ENCODE measurements at places on chromosomes 6 and 20.

DNA sequence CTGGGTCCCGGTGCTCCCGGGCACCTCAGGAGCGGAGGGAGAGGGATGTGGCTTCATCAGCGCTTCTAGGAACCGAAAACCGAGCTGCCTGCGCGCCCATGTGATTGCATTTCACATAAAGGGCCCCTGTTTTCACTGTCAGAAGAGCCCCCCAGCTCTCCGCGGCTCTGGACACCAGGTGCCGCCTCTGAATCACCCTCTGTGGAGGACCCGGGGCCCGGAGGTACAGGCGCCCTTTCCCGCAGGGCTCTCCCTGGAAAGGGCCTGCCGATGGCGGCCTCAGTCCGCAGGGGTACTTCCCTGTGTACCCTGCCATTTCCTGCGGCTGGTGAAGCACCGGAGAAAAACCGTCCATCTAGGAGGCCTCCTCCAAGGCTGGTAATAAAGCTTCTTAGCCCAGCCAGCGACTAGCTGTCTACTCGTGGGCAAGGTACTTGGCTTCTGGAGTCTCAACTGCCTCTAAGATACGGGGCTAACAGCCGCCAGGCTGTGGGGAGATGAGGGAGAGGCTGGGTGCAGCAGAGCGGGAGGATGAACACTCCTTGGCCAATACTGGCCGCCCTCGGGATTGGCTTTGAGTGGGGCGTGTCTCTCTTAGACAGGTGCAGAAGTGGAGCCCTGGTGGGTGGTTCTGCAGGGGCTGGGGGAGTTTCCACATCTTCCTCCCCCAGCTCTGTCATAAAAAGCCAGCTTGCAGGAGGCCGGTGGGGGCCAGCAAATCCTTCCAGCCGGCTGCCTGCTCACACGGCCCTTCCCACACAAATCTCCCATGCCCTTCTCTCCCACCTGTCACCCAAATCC is 1.6 kb downstream of the PPP1R16B start:
- no peak for DNase-seq

GRCh38 chr6:106785298-106785697 is 155.9 kb downstream of the QRSL1 start:
- no peak for DNase-seq

DNA sequence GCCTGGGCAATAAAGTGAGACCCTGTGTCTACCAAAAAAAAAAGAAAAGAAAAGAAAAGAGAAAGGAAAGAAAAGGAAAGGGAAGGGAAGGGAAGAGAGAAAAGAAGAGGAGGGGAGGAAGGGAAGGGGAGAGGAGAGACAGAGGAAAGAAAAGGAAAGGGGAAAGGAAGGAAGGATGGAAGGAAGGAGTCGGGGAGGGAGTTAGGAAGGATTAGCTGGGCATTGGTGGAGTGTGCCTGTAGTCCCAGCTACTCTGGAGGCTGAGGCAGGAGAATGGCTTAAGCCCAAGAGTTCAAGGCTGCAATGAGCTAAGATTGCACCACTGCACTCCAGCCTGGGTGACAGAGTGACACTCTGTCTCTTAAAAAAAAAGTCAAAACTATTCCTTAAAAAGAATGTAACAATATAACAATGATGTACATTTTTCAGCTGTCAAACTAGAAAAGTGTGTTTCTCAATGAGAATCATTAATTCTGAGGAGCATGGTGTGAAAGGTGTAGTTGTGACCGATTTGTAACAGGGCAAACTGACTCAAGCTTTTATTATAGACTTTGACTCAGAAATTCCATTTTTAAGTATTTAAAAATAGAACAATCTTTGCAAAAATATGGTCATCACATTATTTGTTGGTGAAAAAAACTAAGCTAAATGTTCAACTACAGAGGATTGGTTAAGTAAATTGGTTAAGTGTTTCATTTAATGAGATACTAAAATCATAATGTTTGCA is 14.7 kb downstream of the SNRPB start:
- DNase-seq = no peak

DNA sequence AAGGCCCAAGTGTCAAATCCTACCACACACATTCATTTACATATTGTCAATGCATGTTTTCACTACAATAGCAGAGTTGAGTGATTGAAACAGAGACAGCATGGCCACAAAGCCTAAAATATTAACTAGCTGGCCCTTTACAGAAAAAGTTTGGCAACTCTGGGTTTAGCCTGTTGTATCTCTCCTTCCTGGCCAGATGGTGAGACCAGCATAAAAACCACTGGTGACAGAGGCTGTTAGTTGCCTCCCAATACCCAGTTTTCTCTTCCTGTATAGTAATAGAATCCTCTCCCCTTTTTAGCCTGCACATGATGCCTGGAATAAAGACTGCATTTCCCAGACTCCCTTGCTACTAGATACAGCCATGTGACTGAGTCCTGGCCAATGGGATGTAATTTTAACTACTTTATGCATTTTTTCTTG is 100.0 kb upstream of the TAB2 start:
- no peak for DNase-seq

DNA sequence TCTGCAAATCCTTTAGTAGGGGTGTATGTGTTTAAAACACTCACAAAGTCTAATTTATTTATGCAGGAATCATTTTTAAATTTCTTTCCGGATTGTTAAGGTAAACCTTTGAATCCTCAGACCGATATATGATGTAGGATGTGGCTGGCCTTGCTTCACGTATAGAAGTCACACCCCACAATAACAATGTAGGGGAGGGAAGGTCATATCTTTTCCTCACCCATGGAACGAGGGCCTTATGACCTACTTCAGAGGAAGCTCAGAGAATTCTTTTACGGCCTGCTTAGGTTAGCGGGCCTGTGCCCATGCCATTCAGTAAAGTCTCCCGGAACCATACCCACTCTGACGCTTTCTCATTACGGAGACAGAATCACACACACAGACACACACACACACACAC is 102.9 kb downstream of the MAP3K7 start:
- no peak for DNase-seq

DNA sequence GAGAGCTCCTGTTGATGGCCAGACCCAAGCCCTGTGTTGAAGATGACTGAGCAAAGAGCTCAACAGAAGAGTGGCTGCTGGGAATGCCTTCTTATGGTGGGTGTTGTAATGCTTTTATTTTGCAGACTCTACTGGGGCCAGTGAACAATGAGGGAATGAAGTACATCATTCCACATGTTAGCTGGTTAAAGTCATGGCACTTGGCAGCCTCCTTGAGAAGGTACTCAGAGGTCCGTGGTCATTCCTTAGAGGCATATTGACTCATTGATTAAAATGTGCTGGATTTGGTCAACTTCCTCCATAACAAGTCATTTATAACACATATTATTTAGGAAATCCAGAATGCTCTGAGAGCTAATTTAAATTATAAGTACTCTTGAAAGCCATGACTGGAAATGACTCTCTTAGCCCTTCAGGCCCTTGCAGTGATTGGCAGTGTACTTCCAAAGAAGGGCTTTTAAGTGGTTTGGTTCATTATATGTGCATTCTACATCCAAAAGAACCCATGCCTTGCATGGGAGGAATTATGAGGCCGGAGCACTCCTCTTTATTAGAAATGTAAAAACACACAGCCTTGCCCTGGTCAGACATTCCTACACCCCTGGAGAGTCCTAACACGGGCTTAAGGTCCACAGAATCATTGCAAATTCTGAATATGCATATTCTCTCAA is 976.9 kb downstream of the KIF16B start:
- no peak for DNase-seq

DNA sequence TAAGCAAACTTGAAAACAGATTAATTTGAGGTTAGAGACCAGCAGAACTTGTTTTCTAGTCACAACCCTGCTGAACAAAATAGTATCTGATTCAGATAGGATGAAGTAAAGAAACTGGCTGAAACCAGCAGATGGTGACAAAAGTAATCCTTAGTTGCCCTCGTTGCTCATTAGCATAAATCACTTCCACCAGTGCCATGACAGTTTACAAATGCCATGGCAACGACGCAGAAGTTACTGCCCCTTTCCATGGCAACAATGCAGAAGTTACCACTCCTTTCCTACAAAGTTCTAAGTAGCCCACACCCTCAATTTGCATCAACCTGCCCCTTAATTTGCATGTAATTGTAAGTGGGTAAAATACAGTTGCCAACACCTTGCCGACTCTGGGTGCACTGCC is 23.7 kb downstream of the SNRPB start:
- DNase-seq = no peak

DNA sequence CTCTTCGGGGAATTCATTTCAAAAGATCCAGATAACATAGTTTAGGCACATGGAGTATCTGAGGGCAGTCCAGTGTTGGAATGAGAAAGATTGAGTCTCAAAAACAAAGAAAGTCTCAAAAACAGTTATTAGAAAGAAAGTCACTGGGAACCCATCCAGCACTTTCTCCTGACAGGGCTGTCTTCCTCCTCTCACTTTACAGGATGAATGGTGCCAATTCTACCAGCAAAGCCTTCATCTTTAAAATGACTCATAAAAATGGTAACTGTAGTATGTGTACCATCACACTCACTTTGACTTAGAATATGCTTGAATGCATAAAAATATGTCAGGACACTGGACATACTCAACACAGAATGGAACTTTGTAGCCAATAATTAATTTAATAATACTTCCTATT is 71.3 kb downstream of the SLC22A3 start:
- DNase-seq = no peak

- no peak for DNase-seq
Measured at GRCh38 chr6:144331491-144331969, 46.4 kb downstream of the UTRN start.

DNA sequence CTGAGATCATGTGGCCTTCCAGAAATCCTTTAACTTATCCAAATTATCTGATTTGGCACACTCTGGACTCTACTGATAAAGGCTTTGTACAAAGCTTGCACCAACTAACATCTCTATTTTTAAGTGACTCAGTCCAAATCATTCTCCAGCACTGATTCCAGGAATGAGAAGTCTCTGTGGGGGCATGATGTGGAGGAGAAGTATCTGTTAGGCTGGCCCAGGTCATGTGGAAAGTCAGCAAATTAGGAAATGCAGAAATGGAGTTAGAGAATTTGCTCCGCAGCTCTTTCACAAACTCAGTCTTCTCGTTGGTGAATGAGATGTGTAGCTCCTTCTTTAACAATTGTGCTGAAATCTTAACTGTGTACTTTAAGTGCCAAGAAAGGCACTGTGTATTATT is 165.7 kb downstream of the ZNF217 start:
- DNase-seq = no peak

- no peak for DNase-seq
Measured at GRCh38 chr20:36959242-36959641, 7.7 kb upstream of the SAMHD1 start.

DNA sequence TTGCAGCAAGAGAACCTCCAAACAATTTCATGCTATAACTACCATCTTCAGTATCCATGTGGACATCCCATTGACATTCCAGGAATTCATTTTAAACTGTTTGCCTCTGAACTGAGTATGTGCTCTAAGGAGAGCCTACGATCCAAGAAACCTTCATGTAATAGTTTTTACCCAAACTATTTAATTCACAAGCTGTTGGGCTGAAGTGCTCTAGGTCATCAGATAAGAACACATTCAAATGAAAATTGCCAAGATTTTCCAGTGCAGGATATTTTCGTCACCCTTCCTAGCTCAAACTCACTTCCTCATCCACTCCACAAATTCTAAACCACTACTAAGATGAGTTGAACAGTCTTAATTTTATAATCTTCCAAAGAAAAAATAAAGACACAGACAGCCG is 12.8 kb downstream of the RSPO3 start:
- DNase-seq = no peak

- no peak for DNase-seq
Measured at GRCh38 chr6:145137425-145137824, 597.9 kb downstream of the EPM2A start.

- DNase-seq = no peak
Measured at GRCh38 chr6:156917213-156917612, 140.0 kb downstream of the ARID1B start.

DNA sequence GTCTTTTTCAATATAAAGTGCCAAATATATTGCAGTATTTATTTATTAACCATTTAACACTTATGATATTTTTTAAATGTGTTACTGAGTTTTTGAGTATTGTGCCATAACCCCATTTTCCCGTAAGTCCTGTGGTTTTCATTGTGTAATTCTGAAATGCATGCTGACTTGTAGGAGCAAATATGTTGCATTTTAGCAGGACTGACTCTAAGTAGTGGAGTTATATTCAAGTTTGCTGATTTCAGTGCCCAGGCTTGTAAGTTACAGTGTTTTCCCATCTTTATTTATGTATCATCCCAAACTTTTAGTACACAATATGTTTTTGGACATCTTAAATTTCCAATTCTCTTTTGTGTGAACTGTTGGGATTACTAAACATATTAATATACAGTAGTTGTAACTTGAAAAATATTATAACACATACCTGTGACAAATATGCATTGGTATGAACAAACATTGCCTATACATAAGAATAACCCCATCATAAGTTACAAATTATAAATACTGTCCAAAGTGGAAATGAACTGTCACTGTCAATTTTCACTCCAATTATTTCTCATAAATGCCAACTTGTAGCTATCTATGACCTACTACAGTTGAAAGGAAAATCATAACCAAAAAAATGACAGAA is 179.3 kb upstream of the RUNX2 start:
- no peak for DNase-seq

GRCh38 chr6:17331238-17331637 is 50.1 kb downstream of the RBM24 start:
- no peak for DNase-seq

GRCh38 chr6:111784433-111784832 is 88.8 kb downstream of the FYN start:
- DNase-seq = no peak
